ENCODE measurements at places on chromosomes 1 and 21.

DNA sequence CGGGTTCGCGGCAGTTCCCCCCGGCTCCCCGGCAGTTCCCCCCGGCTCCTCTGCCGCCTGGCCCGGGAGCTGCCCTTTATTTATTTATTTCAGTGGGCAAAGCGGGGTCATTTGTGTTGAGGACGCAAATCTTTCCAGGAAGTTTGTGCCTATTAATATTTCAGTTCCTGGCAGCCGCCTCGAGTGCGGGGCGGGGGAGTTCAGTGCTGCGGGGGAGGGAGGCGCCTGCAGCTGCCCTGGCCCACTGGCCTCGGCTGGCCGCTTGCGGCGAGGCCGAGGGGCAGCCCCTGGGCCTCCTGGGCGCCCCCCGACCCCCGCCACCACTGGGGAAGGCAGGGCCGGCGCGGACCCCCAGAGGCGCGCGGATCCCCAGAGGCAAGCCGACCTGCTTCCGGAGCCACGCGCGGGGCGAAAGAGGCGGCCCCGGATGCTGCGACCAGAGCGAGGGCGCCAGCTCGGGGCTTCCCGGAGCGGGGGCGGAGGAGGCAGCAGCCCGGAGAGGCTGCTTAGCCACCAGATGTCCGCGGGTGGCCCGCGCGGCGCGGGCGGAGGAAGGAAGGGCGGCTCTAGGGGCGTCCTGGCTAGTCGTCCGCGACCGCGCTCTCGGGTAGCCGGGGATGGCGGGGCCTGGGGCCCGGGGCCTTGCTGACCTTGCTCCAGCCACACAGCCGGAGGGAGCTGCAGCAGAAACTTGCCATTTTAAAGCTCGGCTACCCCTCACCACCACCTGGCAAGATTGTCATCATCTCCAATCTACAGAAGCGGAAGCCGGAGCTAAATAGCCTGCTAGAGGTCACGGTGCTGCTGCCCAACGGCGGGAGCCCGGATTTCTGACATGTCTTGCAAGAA is 48.0 kb downstream of the H3-3A start:
- DNase-seq: no peak

DNA sequence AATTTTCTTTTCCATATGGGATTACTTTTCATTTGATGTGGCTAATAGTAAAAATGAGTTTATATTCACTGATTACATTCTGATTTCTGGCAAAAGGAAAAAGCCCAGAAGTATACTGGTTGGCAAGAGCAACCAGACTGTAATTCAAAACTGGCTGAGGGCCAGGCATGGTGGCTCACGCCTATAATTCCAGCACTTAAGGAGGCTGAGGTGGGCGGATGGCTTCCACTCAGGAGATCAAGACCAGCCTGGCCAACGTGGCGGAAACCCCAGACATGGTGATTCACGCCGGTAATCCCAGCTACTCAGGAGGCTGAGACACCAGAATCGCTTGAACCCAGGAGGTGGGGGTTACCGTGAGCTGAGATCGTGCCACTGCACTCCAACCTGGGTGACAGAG is 14.5 kb downstream of the SYT11 start:
- DNase-seq: no peak

GRCh38 chr1:224149709-224150108 is 33.3 kb upstream of the DEGS1 start:
- no peak for DNase-seq

DNA sequence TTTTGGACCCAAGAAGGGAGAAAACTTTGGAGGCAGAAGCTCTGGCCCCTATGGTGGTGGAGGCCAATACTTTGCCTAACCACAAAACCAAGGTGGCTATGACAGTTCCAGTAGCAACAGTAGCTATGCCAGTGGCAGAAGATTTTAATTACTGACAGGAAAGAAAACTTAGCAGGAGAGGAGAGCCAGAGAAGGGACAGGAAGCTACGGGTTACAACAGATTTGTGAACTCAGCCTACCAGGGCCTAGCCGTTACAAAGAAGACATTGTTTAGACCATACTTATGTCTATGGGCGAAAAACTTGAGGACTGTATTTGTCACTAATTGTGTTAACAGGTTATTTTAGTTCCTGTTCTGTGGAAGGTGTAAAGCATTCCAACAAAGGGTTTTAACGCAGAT is 10.4 kb upstream of the ACOT11 start:
- no peak for DNase-seq

- DNase-seq: peak; percentile 51
Observed at GRCh38 chr1:21293537-21294265, 3.4 kb upstream of the ECE1 start.

GRCh38 chr1:12428334-12428733 is 189.7 kb downstream of the DHRS3 start:
- DNase-seq: no peak

- no peak for DNase-seq
Observed at GRCh38 chr1:187509091-187509490, 680.3 kb downstream of the PLA2G4A start.

DNA sequence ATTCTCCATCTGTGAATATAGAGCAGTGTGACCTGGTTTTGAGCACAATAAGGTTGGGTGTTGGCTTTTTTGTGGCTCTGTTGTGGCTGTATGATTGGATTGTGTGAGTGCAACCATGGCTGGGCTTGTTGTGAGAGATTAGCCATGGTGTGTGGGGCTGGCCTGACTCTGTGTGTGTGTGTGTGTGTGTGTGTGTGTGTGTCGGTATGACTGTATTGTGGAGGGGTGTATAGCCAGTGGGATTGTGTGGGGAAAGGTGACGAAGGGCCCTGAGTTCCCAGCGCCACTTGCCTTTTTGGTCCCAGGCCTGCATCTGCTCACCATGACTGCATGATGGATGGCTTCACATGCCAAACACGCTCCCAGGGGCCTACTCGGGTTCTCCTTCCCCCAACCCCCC is 5.9 kb upstream of the SLC6A9 start:
- DNase-seq: no peak

All from stimulated activated CD4-positive, alpha-beta T cell treated with anti-CD3 and anti-CD28 coated beads, Interleukin-1b, Interleukin-23, amount 100 ng/mL, for 1 hour (primary cell).